ENCODE measurements at places on chromosomes 1 and 21. TPM values are rescaled to one million over a fixed set of nuclear protein-coding genes. Genes with fewer than 3 reads are reported as not detected.
A peak's percentile ranks its signal among the peaks of the same experiment; 100 is the strongest.

MDM4 gene
- total RNA-seq, result 90.1 TPM

FCRL2 gene
- total RNA-seq, result not detected

TNNI3K gene
- not detected for total RNA-seq

TRIM67 gene
- total RNA-seq, result not detected

BCAR3 gene
- total RNA-seq, result 22.8 TPM

DDAH1 gene
- total RNA-seq, result 10.3 TPM

DNA sequence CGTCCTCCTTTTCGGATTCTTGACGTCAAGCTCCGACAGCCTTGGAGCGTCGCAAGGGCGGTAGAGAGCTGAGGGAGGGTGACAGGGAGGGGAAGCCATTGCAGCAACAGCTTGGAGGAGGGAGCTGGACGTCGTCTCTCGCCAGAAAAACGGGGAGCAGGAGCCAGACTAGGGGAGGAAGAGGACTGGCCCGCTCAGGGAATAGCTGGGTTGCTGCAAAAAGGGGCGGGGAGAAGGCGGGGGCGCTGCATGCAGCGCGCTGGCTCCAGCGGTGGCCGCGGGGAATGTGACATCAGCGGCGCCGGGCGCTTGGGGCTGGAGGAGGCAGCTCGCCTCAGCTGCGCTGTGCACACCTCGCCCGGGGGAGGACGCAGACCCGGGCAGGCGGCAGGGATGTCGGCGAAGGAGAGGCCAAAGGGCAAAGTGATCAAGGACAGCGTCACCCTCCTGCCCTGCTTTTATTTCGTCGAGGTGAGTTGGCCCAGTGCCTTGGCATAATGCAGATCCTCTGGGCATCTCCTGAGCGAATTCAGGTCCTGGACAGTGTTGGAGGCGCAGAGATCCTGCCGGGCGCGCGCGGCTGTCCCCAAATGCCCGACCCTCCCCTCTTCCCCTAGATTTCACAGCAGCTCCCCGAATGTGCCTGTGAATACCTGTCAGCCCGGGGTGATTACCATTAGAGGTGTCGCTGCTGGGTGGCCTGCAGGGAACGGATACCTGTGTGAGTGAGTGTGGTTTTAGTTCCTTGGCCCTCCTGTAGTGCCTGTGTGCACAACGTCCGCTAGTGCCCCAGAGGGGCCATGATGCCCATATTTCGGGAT lies at the start of gene PLPPR4:
PLPPR4 (plus strand) TSS at position 292 of the 821 bp plus-strand sequence; CDS start at position 394, 102 bp downstream.
- DNase-seq, result no peak

DNA sequence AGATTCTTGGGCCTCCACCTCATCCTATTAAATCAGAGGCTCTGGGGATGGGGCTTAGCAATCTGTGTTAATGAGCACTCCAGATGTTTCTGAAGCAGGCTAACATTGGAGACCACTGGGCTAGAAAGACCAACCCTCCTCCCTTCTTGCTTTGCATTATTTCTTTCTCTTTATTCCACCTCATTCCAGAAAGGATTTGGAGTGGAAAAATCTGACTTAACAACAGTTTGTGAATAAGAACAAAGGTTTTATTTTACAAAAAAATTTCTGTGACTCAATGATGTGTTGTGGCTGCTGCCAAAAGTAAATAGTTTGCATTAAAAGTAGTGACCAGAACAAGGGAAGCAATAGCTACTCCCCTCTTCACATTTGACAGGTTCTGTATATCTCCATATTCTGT lies 79.4 kb downstream of the TGFB2 start:
- DNase-seq, result no peak

DNA sequence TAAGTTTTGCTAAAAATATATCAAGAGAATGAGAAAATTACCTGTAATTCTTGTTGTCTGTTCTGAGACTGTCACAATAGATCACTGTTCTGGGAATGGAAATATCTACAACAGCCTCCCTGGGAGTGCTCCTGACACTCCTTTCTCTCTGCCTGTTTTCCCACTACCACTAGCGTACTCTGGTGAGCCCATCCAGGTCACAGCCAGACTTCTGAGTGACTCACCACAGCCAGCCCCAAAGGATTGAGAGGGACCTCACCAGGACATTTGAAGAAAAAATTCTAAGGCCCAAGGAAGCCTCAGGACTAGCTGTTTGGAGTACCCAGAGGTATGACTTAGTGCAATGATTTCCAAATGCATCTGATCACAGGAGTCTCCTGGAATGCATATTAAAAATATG lies 39.0 kb upstream of the TADA1 start:
- DNase-seq, result no peak

DNA sequence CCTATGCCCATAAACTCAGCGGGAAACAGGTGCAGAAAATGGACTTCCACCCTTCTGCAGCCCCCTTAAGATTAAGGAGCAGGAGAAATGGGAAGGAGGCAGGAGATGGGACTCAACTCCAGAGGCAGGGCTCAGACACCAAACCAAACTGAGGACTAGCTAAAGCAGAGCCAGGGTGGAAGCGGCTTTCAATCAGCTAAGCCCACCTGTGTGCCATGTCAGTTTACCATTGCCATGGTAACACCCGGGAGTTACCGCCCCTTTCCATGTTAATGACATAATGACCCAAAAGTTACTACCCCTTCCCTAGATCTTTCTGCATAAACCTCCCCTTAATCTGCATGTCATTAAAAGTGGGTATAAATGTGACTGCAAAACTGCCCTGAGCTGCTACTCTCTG lies 653.5 kb downstream of the PTPRU start:
- no peak for DNase-seq

- DNase-seq, result no peak
Observed at GRCh38 chr1:192147221-192147620, 11.0 kb upstream of the RGS18 start.

DNA sequence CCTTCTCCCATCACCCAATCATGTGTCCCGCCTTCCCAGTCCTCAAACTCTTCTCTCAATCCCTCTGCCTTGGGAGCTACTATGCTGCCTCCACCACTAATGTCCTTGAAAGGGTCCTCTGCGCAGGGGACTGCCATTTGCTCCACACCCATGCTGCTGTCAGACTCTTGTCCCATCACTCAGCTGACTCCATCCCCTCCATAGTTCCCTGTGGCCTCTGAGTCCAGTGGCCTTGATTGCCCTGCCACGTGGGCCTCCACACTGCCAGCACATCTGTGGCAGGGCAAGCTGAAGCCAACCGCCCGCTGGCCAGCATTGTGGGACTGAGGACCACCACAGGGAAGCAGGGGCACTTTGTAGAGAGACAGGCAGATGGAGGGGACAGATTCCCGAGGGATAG lies 1.3 kb upstream of the TNNT2 start:
- no peak for DNase-seq

DNA sequence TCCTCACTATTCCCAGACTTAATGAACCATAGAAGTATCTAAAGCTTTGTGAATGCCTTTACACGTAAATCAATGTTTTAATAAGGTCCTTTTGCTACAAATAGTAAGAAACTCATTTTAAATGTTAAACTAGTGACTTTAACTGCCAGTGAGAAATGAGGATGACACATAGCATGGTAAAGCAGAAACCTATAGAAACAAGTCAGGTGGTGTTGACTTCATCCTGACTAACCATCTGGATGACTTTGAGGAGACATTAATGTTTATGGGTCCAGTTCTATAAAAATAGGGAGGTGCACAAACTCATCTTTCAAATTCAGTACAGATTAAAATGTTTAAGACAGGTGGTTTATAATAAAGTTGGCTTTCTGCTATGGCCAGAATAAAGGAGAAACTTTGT lies 85.4 kb downstream of the COLGALT2 start:
- DNase-seq, result no peak

DNA sequence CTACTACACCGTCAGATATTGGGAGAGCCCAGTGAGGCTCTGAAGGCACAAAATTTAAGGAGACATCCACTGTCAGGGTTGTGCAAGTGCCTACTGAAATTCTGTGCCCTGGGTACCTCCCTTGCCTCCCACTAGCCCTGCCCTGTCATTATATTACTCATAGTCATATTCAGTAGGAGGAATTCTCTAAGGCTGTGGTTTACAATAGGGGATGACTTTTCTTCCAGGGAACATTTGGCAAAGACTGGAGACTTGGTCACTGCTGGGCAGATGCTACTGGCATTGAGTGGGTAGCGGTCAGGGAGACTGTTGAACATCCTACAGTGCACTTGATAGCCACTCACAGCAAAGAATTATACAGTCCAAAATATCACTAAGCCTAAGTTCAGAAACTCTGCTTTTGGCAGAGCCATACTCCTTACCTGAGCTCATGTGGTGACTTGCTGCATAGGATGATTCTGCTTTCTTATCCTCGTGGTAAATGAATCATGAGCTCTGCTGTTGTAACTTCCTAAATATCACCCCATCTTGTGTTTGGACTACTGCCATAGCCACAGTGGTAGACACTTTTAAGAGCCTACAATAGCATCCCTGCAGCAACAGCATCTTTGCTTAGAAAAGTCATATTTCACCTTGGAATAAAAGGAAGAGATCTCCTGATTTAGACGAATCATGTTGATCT lies 563.4 kb upstream of the PLXNA2 start:
- no peak for DNase-seq

DNA sequence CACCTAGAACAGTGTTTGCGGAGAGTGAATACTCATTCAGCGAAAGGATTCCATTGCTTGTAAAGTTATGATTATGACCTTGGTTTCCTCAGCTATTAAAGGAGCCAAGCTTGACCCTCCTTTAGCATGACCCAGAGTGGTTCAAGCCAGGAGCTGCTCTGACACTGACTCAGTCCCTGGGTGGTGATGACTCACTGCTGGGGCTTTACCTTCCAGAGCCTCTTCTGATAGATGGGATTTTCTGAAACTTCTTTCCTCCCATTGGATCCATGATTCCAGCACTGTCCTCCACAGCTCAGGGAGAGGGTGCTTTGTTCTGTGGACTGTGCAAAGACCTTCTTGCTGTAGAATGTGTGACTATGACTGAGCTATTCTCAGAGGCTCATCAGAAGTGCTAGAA lies 77.4 kb downstream of the S1PR1 start:
- peak; percentile 54 for DNase-seq

DNA sequence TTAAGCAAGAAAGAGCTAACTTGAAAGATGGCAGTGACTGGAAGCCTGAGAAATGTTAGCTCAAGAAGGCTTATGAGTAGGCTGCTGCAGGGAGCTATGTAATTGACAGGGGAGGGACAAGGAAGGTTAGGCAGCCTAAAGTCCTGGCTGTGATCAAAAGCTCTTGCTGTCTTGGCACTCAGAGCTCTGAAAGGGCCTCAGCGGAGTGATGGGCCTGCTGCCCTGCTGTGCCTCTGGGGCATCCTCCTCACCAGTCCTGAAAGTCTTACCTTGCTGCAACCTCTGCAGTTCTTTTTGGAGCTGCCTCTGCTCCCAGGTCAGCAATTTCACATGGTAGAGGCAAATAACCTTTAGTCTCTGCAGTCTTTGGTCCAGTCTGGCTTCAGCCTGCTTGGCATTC lies 1.8 kb downstream of the CCDC190 start:
- no peak for DNase-seq

- no peak for DNase-seq
Observed at GRCh38 chr1:170604065-170604464, 59.9 kb upstream of the PRRX1 start.

DNA sequence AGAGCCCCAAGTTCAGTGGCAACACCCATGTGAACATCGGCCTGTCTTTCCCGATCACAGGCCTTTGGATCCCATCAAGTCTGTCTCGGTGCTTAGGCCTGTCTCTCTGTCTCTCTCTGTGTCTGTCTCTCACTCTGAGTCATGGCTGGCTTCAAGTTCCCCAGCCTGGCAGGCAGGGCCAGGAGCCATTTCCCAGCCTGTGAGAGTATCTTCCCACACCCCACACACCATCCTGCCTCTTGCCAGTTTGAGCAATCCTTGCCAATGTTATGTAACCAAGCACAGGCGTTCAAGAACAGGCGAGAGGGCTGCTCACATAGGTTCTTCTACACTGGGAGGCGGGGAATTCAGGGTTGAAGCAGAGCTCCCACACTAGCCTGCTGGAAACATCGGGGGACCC lies 70.0 kb upstream of the TMEM51 start:
- DNase-seq, result no peak

GRCh38 chr1:206646504-206646903 lies 11.2 kb downstream of the DYRK3 start:
- no peak for DNase-seq

- DNase-seq, result no peak
Observed at GRCh38 chr1:38061883-38062328, 15.3 kb upstream of the POU3F1 start.

GRCh38 chr1:11854519-11854918 lies 4.2 kb downstream of the NPPB start:
- DNase-seq, result no peak

DNA sequence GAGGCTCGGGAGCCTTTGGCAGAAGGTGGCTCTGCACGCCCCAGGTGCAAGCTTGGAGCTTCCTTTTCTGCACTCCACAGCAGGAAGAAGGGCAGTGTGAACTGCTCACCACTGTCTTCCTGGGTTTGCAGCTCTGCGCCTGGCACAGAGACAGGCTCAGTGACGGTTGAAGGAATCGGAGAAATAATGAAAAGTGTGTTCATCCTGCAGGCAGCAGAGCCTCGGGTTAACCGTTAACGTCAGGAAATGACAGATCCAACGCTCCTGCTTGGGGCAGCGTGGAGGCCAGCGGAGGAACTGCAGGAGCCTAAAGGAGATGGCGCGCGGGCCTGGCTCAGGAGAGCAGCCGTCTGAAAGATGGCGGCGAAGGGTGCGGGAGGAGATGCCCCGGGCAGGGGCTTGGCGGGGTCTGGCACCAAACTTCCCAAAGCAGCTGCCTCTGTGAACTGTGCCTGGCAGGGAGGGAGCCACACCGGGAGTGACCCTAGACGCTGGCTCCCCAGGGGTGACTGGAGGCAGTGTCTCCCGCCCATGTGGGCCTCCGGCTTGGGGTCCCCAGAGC lies 10.9 kb upstream of the SAMD11 start:
- DNase-seq, result no peak

DNA sequence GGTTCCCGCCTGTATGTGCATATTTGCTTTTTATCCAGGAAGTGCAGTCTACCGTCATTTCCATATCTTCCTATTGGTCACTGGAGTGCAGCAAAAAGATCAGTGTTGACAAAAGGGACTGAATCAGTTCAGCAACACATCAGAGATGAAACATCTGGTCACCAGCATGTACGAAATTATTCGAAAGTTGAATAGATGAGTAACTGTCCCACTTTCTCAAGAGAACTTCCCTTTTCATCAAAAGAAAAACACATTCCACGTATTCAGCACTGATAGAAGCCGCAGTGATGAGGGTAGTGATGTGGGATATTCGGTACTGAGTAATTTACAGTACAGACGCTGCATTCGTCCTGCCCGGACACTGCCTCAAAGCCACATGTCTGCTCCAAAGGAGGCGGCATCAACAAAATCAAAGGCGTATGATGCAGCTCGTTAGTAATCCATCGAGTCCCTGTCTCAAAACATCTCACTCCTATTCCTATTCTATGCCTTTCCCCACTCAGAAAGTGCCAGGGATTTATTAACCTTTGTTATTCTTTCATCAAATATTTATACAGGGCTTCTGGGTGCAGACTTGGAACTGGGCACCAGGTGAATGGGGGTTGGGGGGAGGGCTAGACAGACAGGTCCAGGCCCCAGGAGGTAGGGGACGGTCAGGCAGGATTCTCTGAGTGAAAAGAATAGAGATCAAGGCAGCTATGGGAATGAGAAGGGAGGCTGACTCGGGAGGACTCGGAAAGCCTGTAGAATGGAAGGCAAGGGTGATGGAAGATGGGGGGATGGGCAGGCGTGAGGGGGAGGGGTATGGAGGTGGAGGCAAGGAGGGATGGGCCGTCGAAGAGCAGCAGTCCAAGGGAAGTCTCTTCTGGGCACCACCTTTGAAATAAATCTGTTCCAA lies 79.5 kb upstream of the SLC45A1 start:
- no peak for DNase-seq

GRCh38 chr1:248825136-248825535 lies 579 bp downstream of the SH3BP5L start:
- no peak for DNase-seq

- no peak for DNase-seq
Observed at GRCh38 chr1:209266590-209267205, 316.8 kb upstream of the CAMK1G start.

GRCh38 chr1:229031061-229031460 lies 239.8 kb upstream of the RAB4A start:
- no peak for DNase-seq
